ENCODE measurements at places on chromosomes 1 and 21. TPM values are rescaled to one million over a fixed set of nuclear protein-coding genes. Genes with fewer than 3 reads are reported as not detected.

DNA sequence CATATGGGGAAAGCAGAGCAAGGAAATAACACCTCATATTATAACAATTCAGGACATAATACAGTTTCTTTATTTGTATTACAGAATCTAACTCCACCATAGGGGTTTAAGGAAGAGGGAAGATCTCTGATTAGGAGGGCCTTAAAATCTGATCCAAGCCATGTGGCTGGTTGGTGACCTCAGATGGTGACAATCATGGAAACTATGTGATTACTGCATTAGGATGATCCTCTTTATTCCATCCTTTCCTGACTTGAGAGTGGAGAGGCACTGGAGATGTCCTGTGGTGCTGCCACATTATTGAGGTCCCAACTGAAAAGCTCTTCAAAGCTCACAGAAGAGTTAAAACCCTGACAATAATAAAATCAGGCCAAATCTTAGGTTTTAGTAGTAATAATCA is 168.1 kb upstream of the BEND5 start:
- DNase-seq, result no peak

- DNase-seq, result no peak
Measured at GRCh38 chr1:230749635-230750034, 2.4 kb downstream of the CAPN9 start.

TMIGD3 gene
- total RNA-seq, result not detected

DNA sequence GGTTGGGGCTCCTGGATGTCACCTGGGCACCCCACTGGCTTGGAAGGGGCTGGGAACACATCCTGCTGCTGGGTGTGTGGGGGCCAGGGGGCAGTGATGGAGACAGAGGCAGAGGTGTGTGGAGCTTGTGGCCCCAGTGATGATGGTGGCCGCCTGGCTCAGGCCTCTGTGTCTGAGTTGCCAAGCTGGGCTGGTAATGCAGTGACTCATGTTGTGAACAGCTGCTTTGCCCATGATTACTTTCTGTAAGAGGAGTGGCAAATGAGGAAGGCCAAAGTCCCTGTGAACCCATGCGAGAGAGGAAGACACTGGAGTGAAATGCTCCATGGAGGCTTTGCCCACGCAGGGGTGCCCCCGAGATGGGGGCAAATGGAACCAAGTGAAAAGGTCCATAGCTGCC is 86.8 kb downstream of the KCNJ6 start:
- no peak for DNase-seq

DNA sequence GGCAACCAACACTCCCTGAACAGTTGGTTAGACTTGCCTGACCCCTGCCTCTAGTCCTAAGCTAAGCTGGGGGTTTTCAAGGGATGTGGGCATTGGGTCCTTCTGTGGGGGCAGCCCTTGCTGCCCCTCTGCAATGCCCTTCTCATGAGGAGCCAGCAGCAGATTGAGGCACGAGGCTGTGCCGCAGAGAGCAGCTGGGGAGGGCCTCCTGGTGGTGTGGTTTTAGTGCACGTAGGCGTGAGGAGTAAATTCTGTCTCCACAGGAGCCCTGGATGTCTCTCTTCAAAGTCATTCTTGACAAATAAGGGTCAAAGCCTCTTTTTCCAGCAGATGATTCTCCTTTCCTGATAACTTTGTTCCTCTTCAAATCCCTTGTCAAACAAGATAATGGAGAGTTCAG is 31.8 kb upstream of the KLHDC7A start:
- no peak for DNase-seq

DNA sequence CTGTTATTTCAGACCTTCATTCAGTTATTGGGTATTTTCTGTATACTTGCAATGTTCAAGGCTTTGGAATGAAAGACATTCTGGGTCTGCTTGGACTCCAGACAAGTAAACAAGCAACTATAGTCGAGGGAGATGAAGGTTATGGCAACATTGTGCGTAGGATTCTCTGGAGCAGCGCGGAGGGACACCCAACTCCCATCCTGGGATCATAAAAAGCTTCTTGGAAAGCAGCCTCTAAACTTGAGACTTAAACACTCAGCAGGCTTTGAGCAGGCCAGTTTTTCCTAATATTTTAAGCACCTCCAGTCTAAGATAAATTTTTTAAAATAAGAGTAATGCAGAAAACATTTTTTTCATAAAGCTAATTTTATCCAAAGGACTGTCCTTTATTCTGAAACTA is 7.6 kb upstream of the LYST start:
- DNase-seq, result no peak

GRCh38 chr1:237887542-237887941 is 3.2 kb downstream of the ZP4 start:
- no peak for DNase-seq

DNA sequence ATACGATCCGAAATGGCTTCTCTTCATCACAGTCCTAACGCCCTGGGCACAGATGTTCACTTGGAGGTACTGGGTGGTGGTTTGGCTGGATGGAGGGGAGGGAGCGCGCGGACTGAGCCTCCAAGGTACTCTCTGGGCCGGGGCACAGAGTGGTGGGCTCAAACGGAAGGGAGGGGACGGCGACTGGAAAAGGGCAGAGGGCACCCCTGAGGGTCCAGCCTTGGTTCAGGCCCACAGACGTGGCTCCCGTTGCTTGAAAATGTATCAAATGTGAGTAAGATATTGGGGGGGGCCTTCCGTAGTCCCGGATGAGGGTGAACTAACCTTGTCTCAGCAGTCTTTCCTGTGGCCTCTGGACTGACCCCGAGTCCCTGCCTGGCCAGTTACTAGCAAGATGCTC is 463 bp downstream of the IL12RB2 start:
- DNase-seq, result peak; percentile 39

DNA sequence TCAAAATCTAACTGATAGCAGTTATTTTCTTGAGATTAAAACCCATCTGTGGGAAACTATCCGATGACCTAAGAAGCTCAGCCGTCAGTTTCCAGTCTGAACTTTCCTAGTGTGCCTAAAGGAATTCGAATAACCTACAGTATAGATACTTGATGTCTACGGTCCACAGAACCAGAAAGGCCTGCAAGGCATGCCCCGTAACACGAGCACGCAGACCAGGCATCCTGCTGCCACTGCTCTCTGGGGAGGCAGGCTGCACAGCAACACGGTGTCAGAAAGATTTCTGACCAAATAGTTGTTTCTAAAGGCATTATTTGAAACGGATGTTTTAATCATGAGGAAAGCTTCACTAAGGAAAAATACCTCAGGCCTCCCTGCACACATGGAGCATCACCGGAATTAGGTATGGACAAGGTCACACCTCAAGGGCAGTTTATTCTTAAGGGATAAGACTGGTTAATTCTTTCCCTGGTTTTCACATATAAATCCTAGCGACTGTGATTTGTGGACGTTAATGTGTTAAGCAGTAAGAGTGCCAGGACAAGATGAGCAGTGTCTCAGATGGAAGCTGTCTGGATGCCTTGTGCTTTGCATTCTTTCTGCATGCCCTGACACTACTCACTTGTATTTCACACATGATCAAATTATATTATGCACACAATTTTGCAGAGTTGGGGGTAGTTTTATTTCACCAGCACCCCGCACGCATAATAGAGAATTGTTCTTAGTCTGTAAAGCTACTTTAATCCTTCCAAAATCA is 49.0 kb upstream of the NADK start:
- DNase-seq, result no peak
